ENCODE measurements at places on chromosomes 4 and X.

DNA sequence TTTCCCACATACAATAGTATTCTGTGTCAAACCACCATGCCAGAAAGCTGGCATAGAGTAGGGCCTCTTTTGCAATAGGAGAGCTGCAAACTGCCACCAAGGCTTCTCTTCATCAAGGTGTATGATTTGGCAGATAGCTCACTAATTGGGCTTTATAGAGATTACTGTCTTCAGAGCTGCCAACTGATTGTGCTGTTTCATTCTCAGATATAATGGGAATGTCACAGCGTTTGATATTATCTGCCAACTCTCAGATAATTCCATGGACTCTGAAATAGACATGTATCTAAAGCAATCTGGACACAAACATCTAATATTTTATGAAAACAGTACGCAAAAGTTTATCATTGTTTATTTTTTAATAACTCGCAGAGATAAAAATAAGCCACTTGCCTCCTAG, 1289.1 kb downstream of the STIM2 start:
- DNase-seq = no peak

DNA sequence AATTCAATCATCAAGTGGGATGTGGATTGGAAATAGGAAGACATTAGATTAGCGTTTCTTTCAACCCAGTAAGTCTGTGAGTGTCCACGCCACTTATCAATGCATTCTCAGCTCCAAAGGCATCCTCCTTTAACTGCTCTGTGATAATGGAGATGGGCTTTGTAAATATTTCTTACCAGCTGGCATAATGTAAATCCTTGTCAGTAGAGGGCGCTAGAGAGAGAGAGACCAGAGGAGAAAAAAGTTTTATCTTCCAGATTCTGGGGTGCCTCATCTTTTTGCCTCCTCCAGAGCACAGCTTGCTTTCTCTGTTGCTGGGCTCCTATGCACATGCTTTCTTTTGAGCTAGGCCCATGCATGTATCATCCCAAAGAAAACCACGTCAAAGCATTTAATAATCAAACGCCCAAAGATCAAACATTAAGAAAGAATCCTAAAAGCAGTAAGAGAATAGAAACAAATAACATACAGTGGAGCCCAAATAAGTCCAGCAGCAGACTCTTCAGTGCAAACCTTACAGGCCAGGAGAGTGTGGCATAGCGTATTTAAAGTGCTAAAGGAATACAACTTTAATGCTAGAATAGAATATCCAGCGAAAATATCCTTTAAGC, 9.6 kb upstream of the MTMR1 start:
- peak; percentile 63 for DNase-seq

DNA sequence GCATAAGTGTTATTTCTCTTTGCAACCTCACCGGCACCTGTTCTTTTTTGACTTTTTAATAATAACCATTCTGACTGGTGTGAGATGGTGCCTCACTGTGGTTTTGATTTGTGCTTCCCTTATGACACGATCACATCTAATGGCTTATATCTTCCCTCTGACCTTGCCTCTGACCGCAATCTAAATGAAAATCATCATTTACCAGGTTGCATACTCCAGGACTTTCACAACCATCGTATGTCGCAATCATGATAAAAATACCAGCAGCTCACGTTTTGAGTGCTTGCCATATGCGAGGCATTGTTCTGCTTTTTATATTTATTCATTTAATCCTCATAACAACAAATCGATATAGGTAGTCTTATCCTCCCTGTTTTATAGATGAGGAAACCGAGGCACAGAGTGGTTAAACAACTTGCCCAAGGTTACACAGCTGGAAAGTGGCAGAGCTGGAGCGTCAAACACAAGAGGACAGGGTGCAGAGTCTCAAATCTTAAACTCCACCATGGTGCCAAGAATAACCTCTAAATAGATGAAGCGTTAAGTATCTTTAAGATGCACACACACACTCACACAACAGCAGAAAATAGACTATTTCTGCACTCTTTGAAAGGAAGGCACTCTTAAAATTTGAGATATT, 102.2 kb downstream of the SEL1L3 start:
- DNase-seq = no peak

- DNase-seq = no peak
Measured at GRCh38 chr4:166324321-166324720, 451.3 kb downstream of the TLL1 start.

GRCh38 chr4:6926681-6927478, 17.3 kb downstream of the TBC1D14 start:
- no peak for DNase-seq

DNA sequence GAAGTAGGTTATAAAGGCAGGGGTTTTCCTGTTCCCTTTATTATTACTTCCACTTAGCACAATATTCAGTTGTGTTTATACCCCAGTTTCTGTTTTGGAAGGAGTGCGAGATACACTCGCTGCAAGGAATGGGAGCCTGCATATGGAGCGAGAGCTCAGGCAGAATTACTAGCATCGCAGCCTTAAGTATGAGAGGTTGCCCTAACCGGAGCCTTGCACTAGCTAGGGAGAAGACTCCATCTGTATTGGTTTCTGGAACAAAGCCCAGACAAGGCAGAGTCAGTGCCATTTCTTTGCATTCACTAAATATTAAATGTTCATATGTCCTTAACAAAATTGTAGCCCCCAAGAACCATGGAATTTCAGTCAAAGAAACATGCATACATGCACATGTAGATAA, 6.2 kb upstream of the DCTD start:
- DNase-seq = no peak

- no peak for DNase-seq
Measured at GRCh38 chr4:114378305-114378903, 220.2 kb upstream of the UGT8 start.

DNA sequence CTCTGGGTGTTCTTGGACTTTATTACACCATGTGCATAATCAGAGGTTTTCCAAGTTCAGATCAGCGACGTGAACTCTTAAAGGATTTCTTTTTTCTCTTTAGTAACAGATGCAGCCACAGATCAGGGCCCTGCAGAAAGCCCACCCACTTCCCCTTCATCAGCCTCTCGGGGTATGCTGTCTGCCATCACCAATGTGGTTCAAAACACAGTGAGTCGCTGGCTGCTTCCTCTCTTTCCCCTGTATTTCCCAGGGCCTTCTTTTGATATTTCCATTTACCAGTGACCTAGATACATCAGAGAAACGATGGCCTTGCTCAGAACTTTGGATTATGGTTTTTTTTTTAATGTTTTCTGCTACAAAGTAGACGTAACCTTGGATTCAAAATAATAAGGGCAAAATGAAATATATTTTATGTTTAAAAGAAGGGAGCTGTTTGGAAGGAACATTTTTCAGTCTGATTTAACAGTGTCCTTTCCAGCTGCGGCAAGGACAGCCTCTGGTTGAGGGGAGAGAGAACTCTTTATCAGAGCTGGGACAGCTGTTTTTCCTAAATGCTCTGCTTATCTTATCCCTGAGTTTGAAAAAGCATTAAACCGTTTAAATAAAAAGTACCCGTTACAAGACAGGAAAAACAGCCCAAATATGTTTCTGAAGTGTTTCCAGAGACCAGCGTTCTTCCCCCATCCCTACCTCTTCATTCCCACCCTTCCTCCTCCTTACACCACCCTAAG, 38.2 kb downstream of the FAM114A1 start:
- no peak for DNase-seq

DNA sequence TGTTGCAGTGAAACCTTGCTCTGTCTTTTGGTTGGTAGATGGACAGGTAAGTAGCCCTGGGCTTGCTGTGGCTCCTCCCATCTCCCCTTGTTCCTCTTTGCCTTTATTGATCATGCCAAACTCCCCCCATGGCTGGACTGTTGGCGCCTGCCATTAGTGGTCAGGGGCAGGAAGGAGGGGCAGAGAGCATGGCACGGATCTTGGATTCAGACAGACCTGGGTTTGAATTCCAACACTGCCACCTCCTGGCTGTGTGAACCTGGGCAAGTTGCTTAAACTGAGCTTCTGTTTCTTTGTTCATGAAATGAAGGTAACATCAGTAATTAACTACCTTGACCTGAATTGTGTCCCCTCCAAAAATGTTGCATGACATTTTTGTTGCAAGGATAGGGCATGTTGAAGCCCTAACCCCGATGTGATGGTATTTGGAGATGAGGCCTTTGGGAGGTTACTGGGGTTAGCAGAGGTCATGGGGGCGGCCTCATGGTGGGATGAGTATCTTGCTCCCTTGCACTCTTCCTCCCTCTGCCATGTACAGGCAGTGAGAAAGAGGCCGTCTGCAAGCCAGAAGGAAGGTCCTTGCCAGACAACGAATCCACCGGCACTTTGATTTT, 6.0 kb downstream of the SLC2A9 start:
- DNase-seq = peak; percentile 35

All from NCI-H1105 (cell line).